ENCODE measurements at places on chromosomes 1 and 21.

DNA sequence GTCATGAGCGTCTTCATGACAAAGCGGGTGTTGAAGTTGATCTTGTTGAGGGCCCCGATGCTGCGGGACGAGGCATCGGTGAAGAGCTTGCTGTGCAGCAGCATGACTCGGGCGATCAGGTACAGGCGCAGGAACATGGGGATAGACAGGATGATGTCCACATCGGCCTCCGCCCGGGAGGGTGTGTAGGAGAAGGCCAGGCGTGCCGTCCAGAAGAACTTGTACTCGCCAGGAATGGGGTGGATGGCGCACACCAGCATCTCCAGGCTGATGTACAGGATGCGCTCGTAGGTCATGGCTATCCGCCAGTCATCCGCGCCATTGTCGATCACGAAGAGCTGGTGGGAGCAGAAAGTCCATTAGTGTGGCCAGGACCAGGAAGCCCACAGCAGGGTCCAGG is 98.0 kb downstream of the KCNN3 start:
- DNase-seq: no peak

GRCh38 chr1:166675213-166675612 is 164.1 kb upstream of the POGK start:
- DNase-seq: no peak

GRCh38 chr1:101704895-101705294 is 291.8 kb downstream of the OLFM3 start:
- DNase-seq: no peak

DNA sequence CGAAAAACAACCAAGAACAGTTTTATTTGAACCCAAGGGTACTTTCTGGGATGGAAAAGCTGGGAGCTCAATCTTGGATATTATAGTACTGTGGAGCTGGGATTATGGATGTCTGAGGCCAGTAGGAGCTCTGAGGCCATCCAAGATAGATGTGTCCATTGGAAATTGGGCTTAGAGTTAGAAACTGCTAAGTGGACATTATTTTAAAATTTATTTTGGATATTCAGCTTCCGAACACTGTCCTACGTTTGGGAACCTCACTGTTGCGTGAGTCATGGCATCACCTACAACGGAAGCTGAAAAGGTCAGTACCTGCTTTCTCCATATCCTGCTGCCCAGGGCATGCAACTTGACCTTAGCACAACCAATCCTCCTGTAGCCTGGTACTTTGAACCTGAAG is 61.0 kb downstream of the RYR2 start:
- no peak for DNase-seq

DNA sequence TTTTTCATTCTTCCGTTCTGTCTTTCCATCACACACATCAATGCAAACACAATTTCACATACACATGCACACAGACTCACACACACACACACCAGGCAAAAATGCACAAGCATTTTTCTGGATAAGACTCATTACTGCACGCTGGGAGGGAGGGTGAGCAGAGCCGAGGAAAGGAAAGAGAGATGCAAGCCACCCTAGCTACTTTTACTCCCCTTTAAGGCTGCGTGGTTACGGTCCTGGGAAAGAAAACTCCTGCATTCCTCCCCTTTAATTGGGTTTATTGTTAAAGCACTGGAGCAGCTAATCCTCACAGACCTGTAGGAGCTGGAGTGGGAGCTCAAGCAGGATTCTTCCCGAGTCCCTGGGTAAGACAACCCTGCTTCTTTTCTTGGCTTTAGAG is at the start of gene CAMK1G:
TSS of gene CAMK1G (plus strand) at position 307 of the 400 bp plus-strand sequence. CDS start 11,270 bp downstream, outside the sequence.
- DNase-seq: no peak

GRCh38 chr1:16068356-16069270 is 4.8 kb downstream of the FAM131C start:
- DNase-seq: no peak

- DNase-seq: no peak
Measured at GRCh38 chr1:164671966-164672571, 113.1 kb downstream of the PBX1 start.

GRCh38 chr1:202184750-202185460 is 8.7 kb upstream of the LGR6 start:
- peak; percentile 28 for DNase-seq

DNA sequence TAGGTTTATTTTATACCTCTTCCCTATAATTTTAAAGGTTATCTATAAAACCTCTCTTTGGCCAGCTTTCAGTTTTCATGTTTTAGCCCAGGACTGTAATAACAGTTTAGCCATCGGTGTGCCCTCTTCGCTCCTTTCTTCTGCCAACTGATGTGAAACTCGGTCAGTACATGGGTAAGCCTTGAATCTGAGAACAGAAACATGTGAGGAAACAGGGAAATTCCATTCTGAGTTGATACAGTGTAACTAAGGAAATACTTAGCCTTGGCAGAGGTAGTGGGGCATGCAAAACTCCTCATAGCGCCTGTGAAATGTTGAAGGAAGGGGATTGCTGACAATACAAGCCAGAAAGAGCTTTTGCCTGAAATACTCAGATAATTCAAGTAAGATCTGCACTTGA is 465.2 kb downstream of the NCAM2 start:
- no peak for DNase-seq

DNA sequence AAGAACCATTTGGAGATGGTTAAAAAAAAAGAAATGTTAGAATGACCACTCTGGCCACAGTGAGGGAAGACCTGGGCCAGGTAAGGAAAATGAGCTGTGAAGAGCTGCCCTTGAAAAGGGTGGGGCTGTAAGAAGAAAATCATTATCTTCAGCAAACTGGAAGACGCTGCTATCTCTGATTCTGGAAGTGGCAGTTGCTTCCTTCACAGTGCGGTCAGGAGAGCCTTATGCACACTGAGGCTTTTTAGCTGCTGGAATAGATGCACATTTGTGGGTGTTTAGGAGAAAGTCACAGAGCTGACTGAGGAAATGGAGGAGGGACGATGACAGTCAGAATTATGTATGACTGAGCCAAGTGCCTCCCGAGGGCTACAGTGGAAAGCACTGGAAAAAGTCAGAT is 91.6 kb downstream of the TBX19 start:
- DNase-seq: no peak

GRCh38 chr1:201248721-201249559 is 34.4 kb upstream of the PKP1 start:
- DNase-seq: no peak

- DNase-seq: no peak
Measured at GRCh38 chr1:52707927-52708655, 9.9 kb upstream of the COA7 start.

- no peak for DNase-seq
Measured at GRCh38 chr1:145782272-145783099, 41.4 kb downstream of the RNF115 start.

DNA sequence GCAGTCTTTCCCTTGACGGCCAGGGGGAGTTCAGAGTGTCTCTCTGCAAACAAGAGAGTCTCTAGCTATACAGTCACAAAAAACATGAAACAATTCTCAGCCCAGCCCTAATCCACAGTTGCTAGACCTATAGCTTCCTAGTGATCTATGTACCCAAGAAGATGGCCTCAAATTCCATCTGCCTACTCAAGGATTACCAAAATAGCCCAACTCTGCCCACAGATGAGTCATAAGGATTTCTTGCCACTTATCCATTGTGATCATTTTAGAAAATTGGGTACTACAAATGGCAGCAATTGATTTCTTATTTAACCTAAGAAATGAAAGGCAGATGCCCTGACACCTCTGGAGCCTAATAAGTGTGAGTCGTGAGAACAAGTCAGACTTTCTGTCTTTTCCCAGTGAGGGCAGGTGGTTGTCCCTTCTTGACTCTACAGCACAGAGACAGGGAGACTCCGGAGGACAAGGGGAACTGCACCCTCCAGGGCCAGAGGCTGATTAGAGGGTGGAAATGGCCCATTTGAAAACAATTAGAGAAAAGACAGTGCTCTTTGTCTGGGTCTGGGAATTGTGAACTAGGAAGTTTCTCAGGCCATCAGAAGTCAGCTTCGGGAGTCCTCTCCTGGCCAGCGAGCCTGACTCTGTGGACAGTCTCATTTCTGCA is 65.4 kb downstream of the ABCA4 start:
- DNase-seq: no peak

- no peak for DNase-seq
Measured at GRCh38 chr1:236851871-236852270, 56.8 kb downstream of the MTR start.

GRCh38 chr21:33695813-33696212 is 53.5 kb downstream of the ITSN1 start:
- no peak for DNase-seq

DNA sequence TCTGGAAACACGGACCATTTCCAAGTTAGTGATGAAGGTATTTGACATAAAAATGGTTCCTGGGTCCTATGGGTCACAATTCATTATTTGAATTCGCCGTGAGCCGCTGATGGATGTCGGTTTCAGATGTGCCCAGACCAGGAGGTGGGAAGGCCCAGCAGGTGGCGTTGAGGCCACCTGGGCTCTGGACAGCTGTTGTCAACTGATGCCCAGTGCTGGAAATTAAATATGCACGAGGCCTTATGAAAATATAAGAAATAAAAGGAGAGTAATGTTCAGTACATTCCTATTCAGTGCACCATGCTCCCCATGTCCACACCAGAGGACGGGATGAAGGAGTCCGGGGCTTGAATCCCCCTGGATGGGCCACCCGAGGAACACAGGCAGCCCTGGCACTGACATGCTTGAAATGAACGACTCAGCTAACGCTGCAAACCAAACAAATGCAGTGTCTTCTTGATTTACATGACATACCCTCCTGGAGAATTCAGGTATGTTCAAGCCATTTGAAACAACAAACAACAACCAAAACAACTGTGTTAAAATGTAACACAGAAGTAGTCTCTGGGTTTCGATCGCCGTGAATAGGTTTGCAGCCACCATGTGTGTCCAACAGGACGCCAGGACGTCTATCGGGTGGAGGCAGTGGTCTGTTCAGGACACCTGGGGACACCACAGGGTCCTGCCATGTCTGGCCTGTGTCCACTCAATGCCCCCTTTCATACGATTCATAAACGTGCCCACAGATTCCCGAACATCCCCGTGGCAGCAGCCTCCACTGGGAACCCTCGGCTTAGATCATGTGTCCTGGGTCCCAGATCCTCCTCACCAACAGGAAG is 6.1 kb downstream of the TFF3 start:
- DNase-seq: no peak

- no peak for DNase-seq
Measured at GRCh38 chr1:211335522-211336157, 9.0 kb downstream of the TRAF5 start.

DNA sequence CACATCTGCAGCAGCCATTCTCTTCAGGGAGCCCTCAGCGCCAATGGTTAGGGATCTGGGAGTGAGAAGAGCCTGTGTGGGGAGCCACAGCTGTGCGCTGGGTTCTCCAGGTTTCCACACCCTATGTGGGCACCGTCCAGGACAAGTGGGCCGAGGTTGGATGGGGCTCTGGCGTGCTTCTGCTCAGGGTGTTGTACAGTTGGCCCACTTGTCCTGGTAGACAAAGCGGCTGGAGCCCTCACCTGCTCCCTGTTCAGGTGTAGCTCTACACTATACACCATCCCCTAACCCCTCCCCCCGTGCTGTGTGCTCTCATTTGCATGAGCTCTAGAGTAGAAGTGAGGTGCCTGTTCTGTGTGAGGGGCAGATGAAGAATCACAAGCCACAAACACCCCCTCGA is 12.2 kb downstream of the SH3BP5L start:
- DNase-seq: no peak

DNA sequence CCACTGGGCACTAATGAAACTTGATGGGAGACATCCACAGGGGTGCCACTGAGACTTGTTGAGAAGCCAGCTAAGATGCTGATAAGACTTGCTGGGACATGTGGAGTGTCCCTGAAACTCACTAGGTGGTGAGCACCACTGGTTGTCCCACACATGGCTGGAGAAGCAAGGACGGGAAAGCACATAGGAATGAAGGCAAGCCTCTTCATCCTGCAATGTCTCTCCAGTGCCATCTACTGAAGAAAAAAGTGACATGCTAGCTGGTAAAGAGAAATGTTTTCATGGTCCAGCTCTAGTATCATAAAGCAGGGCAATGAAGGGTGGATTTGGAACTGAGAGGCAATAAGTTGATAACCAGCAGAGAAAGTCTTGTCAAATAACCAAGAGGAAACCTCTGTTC is 283.0 kb downstream of the PAPPA2 start:
- no peak for DNase-seq

DNA sequence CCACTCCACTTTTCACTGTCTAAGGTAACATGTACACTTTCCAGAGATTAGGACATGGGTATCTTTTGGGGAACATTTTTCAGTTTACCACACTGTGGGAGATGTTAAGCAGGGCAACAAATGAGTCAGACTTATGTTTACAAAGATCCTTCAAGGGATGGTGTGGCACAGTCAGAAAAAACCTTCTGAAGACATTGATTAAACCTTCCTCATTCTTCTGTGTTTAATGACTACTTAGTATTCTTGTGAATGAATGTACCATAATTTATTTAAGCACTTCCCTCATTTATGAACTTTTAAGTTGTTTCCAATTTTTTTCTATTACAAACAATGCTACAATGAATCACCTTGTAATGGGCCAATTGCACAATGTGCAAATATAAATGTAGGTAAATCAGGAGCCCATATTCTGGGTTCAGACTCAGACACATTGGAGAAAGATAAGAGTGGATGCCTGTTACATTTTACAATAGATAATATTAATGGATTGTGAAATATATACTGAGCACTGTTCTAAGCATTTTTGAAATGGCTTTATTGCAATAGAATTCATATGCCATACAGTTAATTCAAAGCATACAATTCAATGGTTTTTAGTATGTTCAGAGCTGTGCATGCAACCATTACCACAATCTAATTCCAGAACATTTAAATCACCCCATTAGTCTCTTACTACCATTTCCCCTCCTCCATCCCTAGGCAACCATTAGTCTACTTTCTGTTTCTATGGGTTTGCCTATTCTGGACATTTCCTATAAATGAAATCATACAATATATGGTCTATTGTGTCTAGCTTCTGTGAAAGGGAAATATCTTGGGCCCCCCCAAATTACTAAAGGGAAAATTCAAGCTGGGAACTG is 1.9 kb upstream of the SFT2D2 start:
- no peak for DNase-seq

- no peak for DNase-seq
Measured at GRCh38 chr1:21865609-21865942, 53.5 kb downstream of the LDLRAD2 start.

- no peak for DNase-seq
Measured at GRCh38 chr1:14261395-14261794, 337.1 kb upstream of the KAZN start.

Measured in stimulated activated CD8-positive, alpha-beta memory T cell treated with anti-CD3 and anti-CD28 coated beads, Interleukin-4, amount 100 ng/mL, for 1 hour (primary cell).